ENCODE measurements at places on chromosomes 1 and 21.

DNA sequence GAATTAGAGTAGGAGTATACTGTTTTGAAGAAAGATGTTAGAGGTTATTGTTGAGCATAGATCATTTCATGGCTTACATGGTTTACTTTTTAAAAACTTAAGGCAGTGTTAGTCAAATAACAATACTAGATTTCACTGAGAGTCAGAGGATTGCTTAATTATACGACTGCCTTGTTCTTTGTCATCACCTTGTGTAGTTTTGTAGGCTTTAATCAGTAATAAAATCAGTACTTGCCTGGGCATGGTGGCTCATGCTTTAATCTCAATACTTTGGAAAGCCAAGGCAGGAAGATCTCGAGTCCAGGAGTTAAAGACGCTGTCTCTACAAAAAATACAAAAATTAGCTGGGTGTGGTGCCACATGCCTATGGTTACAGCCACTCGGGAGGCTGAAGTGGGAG lies 41.3 kb upstream of the GPR52 start:
- DNase-seq: no peak

- peak; percentile 76 for DNase-seq
Observed at GRCh38 chr1:240413732-240414131, 198.2 kb downstream of the GREM2 start.

- DNase-seq: no peak
Observed at GRCh38 chr1:204084247-204084772, 11.4 kb downstream of the SOX13 start.

DNA sequence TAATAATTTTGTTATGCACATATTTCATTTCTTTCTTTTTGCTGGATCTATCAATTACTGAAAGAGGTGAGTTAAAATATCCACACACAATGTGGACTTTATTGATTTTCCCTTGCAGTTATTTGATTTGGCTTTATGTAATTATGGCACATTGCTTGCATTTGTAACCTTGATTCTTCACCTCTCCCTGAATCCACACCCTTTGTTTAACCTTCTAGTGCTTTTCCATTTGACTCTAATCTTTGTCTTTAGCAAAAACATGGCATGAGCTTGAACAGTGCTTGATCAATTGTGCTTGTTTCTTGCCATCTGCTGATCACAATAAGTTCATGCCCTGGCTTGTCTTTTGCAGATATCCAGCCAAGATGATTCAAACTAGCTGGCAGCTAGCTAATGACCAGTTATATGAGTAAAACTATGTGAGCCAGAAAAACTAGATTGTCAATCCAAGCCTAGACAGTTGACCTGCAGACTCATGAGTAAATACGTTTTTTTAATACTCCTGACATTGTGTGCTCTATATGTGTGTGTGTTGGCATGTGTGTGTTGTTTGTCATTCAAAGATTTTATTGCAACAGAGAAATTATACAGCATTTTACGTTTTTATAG lies 899.2 kb downstream of the NCAM2 start:
- peak; percentile 4 for DNase-seq

DNA sequence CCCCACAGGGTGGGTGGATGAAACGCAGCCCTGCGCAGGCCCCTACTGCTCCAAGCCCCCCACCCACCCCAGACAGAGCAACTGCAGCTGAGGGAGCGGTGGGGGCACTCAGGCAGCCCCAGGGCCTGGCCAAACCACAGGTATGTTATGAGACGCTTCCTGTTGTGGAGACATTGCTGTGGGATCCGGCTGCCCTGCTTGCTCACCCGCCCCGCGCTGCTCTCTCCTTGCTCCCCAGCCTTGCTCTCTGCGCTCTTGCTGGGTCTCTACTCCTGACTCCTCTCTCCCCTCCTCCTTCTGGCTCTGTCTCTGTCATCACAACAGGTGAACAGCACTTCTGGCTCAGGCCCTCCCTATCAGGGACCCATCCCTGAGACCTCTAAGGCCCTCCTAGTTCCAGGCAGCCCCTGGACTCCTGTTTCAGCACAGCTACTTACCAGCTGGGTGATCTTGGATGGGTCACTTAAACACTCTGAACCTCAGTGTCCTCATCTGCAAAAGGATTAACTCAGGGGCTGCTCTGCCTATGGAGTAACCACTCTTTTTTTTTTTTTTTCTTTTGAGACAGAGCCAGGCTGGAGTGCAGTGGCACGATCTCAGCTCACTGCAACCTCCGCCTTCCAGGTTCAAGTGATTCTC lies 15.9 kb downstream of the COL8A2 start:
- DNase-seq: no peak
